ENCODE measurements at places on chromosomes 2 and 18. TPM values are rescaled to one million over a fixed set of nuclear protein-coding genes. Genes with fewer than 3 reads are reported as not detected.

Gene ASIC4
- 0.42 TPM for total RNA-seq

Gene LYG1
- not detected for total RNA-seq

Gene ZBTB7C
- total RNA-seq: 0.21 TPM

Gene ATP6V1B1
- total RNA-seq: 0.40 TPM

Gene MOB4
- 49.8 TPM for total RNA-seq

Gene CD302
- total RNA-seq: 2.3 TPM

Gene CNTNAP5
- total RNA-seq: not detected

Gene C2orf66
- total RNA-seq: not detected

Gene IL18R1
- total RNA-seq: 4.6 TPM

Gene IMMT
- 58.1 TPM for total RNA-seq

Gene PTRHD1
- 41.0 TPM for total RNA-seq

Gene TFPI
- 43.8 TPM for total RNA-seq

Gene WIPF1
- 15.1 TPM for total RNA-seq

Gene ALK
- 0.03 TPM for total RNA-seq

Gene DSG2
- total RNA-seq: 22.3 TPM

Gene CREB1
- 32.2 TPM for total RNA-seq

Gene HAUS1
- total RNA-seq: 46.7 TPM

Gene REG3A
- total RNA-seq: not detected

Gene BMP10
- not detected for total RNA-seq

Gene STPG4
- total RNA-seq: not detected

Gene ANKRD44
- 7.4 TPM for total RNA-seq

Gene R3HDM1
- total RNA-seq: 3.8 TPM

Gene LHCGR
- total RNA-seq: not detected
